CD4-positive, CD25-positive, alpha-beta regulatory T cell (primary cell): ENCODE measurements at places on chromosomes 1 and 21.
A peak's percentile ranks its signal among the peaks of the same experiment; 100 is the strongest.

- DNase-seq = no peak
These were observed 305.0 kb downstream of the ST6GALNAC3 start for GRCh38 chr1:76379506-76379905.

DNA sequence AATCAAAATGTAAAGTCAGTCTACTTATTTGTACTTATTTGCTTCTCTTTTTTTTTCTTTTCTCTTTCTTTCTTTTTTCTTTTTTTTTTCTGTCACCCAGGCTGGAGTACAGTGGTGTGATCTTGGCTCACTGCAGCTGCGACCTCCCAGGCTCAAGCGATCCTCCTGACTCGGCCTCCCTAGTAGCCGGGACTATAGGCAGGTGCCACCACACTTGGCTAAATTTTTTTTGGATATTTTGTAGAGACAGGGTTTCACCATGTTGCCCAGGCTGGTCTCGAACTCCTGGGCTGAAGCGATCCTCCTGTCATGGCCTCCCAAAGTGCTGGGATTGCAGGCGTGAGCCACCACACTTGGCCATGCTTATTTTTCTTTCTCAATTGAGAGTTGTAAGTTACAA is 98.8 kb upstream of the ZBTB40 start:
- DNase-seq = no peak

- no peak for DNase-seq
These were observed 47.9 kb downstream of the DDAH1 start for GRCh38 chr1:85417017-85417416.

DNA sequence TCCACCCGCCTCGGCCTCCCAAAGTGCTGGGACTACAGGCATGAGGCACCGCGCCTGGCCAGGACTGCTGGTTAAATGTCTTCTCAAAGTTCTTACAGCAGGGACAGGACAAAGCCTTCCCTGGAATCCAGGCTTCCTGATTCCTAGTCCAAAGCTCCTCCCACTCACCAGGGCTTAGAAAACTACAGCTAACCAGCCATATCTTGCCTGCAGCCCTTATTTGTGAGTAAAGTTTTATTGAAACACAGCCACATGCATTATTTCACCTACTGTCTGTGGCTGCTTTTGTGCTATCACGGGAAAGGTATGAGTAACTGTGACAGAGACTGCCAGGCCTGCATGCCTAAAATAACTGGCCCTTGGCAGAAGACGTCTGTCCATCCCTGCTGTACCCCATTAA is 24.4 kb downstream of the TMCO4 start:
- no peak for DNase-seq

DNA sequence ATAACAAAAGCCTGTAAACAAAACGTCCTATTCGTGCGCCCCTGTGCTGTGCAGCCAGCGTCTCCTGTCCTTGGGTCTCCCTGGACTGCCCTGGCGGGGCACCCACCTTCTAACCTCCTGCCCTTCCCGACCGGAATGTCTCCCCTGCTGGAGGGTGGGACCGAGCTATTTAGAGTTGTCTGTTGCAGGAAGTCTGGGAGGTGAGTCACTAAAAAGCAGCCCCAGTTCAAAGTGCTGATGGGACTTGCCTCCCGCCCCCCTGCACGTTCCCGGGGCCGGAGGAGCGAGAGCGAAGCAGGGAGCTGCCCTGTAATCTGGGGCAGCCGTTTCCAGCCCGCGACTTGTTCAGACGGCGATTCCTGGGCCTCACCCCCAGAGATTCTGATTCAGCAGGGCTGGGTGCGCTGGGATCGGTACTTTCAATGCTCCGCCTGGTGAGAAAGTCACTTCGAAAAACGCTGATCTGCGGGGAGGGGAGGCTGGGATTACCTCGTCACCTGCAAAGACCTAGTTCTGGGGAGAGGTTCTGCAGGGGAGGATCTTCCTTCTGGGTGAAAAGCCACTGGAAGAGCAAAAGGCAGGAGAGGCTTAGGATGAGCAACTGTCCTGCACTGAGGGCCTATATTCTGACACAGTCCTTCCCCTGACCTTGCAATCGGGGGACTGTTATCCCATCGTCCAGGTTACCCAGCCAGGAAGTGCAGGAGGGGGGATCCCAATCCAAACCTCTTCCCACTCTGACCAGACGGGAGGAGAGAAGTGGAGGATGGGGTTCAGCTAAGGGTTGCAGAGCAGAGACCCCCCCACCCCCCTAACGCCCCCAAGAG is 1.2 kb upstream of the DHRS3 start:
- peak; percentile 38 for DNase-seq

- DNase-seq = no peak
These were observed 18.8 kb downstream of the WNT9A start for GRCh38 chr1:227928811-227929375.

- DNase-seq = no peak
These were observed 30.4 kb upstream of the SLC44A5 start for GRCh38 chr1:75641325-75641724.

GRCh38 chr1:86965827-86966182 is 51.4 kb downstream of the HS2ST1 start:
- DNase-seq = no peak

GRCh38 chr21:20302084-20302483 is 696.1 kb upstream of the NCAM2 start:
- no peak for DNase-seq

- DNase-seq = no peak
These were observed 11.8 kb downstream of the SIM2 start for GRCh38 chr21:36710729-36711048.

GRCh38 chr1:210678306-210678705 is 349.6 kb downstream of the HHAT start:
- DNase-seq = no peak

DNA sequence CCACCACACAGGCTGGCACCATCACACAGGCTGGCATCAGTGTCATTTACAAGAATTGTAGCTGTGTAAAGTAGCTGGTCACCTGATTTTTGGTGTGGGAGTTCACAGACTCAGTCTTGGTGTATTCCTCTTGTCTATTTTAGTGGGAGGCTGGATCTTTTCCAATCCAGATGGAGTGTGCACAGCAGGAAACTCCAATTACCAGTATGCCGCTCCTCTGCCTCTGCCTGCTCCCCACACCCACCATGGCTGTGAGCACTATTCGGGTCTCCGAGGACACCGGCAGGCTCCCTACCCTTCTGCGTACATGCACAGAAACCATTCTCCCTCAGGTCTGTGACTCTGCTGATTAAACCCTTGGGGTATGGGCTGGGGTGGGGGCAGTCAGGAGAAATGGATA is 24.2 kb downstream of the TBX19 start:
- no peak for DNase-seq

- no peak for DNase-seq
These were observed 31.4 kb upstream of the PKP1 start for GRCh38 chr1:201251851-201252430.
